ENCODE measurements at places on chromosomes 2 and 18.

- DNase-seq = no peak
Observed at GRCh38 chr2:12725233-12726187, 8.8 kb downstream of the TRIB2 start.

DNA sequence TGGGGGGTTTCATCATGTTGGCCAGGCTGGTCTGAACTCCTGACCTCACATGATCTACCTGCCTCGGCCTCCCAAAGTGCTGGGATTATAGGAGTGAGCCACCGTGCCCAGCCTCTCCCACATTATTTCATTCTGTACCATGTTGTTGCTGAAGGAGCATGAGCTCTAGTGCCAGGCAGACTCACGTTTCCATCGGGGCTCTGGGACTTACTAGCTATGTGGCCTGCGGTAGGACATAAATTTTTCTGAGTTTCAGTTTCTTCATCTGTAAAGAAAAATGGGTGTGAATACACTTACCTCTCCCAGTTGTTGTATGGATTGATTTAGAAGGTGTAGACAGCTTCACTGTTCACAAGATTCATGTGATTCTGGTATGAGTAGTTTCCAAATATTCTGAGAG lies 30.8 kb upstream of the CCL20 start:
- no peak for DNase-seq

DNA sequence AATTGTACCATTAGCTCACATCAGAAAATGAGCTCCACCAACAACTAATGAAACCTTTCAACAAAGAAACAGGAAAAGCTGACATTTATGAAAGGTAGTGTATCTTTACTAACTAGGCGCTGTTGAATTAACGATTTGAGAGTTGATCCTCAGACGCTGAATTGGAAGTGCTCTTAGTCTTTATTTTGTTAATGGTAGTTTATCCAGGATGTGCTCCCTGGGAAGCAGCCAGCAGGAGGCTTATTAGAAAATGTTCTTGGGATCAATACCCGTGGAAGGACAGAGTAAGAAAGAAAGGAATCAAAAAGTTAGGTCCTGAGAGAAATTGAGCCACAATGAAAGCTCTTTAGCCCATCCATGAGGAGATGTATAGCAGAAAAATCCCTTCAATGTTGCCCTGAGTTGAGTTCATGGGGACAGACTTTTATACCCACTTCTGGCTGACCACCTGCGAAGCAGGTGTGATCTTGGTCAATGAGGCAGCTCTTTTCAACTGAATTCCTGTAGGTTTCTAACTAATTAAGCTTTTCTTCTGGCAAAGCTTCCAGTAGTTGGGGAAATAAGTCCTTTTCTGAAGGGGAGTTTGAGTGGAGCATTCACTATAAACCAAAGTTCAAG lies 492.6 kb upstream of the REG3G start:
- DNase-seq = no peak

DNA sequence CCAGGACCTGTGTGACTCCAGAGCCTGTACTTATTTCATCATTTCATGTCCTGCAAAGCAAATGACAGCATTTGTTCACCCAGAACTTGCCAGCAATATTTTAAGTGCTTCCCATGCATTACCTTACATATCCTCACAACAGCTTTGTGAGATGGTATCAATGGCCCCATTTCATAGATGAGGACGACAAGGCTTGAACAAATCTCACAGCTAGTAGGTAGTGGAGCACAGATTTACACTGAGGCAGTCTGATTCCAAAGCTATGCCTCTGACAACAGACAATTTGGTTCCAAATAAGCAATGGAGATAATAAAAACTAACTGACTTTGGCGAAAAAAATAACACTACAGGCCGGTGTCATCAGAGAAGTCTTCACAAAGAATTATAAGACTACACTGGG lies 33.5 kb downstream of the LRP2 start:
- DNase-seq = no peak

DNA sequence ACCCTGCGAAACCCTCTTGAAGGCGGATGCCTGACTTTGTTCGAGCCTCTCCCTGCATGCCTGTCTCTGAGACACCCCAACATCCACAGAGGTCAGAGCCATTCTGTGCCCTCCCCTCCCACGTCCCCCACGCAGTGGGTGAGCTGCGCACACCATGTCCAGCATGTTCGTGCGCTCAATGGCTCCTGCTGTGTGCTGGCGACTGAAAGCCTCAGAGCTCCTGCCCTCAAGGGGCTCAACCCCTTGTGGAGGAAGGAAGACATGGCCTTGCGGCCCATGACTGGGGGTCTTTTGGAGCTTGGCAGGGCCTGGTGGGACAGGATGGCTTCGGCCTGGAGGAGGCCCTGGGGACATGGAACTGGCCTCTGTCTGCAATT lies 45.7 kb downstream of the ANKMY1 start:
- DNase-seq = no peak

DNA sequence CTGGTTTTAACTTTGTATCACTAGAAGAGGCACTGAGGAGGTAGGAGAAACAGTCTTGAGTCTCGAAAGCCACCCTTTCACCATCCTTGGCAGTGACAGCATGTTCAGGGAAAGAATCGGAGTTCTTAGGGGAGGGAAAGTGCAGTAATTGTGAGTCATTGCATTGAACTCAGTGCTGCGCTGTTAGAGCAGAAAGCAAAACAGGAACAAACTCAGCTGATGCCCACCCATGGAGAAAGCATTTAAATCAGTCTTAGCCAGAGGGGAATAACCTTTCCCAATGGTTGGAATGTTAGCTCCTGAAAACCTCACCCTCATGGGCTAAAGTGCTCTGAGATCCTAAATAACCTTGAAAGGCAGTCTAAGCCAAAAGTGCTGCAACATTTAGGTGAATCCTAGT lies 845.6 kb upstream of the CNTNAP5 start:
- no peak for DNase-seq

DNA sequence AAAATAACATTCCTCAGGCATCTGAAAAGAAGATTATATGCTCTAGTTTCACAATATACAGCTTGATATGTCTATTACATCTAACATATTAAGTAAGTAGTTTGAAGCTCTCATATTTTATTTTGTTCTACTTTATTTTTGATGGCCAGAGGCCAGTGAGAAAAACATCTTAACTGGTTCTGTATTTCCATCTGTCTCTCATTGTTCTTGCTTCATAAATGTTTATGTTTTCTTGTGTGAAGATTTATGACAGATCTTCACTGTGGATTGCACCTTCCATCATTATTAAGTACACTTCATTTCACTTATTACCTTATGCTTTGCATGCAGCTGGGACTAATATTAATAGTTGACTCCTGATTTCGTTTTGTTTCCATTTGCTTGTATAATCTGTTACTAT lies 511.2 kb downstream of the TSN start:
- no peak for DNase-seq

GRCh38 chr2:136310005-136310495 lies 192.1 kb upstream of the CXCR4 start:
- no peak for DNase-seq

DNA sequence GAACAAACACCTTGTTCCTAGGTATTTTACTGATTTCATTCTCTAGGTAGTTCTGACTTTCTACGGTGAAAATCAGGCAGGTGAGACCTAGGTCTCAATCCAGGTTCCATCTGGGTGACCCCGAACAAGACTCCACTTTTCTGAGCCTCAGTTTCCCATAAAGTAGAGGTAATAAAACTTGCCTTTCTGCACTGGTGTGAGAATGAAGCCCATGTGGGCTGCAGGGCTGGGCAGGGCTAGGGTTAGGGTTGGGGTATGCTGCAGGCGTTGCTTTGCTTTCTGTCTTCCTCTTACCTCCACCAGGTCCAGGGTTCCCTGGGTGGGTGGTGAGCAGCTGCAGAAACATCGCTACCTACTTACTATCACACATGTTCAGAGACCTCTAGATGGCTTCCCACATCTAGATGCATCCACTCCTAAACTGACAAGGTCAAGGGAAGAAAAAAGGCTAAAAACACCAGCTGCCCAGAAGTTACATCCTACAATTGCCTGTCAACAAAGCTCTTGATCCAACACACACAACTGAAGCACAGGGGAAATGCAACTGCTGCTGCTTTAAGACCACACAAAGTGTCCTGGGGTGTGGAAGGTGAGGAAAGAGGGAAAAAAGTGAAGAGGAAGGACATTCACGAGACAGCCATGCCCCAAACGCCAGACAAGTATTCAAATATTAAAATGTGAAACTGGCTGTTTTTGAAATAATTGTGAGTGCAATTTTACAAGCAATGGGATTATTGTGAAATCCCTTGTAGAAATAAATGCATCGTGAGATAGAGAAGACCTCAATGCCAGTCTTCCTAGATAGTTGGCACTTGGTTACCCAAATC lies 23.5 kb downstream of the MBP start:
- DNase-seq = no peak

DNA sequence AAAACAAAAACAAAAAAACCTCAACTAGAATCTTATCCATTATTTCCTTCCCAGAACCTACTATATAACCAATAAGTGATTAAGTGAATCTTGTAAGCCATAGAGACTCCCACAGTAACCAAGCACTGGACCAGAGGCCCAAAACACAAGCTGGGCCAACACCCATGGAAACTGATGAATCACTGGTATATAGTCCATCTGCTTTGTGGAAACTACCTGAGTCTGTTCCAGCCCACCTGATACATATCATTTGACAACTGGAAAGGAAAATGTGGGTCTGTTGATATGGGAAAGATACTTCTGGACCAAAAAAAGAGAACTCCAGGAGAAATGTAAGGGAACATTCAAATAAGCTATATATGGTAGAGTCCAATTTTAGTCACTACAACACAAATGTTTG lies 252.8 kb downstream of the MREG start:
- DNase-seq = no peak

GRCh38 chr2:237139123-237139675 lies 53.5 kb downstream of the COPS8 start:
- DNase-seq = no peak

- DNase-seq = no peak
Observed at GRCh38 chr2:31038385-31038784, 99.9 kb downstream of the GALNT14 start.

DNA sequence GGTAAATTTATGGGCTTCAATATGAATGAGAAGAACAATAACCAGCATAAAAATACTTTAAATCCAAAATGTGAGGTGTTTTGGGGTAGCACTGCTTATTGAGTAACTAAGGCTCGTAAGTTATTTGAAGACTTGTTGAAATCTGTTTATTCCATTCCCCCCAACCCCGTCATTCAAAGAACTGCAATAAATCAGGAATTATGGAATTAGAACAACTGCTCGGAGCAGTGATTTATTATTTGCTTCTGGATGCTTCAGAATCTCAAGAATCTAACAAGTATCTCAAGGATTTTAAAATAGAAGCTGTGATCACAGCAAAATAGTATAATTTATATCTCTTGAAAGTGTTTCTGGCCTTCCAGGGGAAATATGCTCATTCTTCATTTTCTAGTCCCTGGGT lies 86.8 kb downstream of the EML6 start:
- DNase-seq = no peak

- DNase-seq = no peak
Observed at GRCh38 chr2:143842836-143843235, 677.1 kb downstream of the ZEB2 start.

GRCh38 chr2:119490106-119490505 lies 34.2 kb downstream of the SCTR start:
- no peak for DNase-seq

- DNase-seq = no peak
Observed at GRCh38 chr2:235966396-235966795, 201.8 kb downstream of the GBX2 start.

DNA sequence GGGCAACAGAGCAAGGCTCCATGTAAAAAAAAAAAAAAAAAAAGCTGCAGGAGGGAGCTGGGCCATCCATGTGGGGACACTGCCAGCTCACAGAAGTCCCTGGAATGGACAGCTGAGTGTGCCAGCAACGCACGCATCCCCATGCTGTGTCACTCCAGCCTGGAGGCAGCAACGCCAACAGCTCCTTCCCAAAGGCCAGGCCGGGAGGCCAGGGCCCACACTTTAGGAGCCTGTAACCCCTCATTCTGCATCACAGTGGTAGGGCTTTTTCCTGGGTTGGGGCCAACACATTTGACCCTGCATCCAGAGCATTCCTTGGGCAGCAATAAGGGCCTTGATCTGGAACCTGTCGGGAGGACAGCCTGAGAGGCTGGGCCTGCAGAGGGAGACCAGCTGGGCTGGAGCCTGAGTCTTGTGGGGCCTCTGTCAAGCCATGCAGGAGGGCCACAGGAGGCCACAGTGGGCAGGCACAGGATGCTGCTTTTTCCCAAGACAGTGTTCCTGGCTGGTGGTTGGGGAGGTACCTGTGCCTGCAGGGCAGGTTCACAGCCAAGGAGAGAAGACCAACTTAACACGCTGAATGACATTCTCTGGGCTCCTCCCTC lies 16.8 kb upstream of the KCNK3 start:
- DNase-seq = no peak

- no peak for DNase-seq
Observed at GRCh38 chr2:101638817-101639605, 58.5 kb upstream of the MAP4K4 start.

GRCh38 chr2:238255636-238256035 lies 15.8 kb upstream of the HES6 start:
- DNase-seq = no peak

DNA sequence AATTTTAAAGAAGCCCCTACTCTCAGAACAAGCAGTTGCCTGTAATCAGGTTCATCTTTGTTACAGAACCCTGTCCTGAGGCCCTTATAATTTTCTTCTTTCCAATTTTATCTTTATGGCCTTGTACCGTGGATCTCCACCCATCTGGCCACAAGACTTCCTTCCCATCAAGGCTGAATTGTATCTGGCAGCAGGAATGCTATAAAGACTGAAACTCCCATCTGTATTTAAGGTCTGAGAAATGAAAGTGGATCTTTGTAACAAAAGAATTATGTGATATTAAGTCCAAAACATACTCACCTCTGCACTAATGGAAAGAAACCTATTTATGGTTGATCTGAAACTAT lies 91.8 kb downstream of the METTL8 start:
- DNase-seq = no peak

- DNase-seq = no peak
Observed at GRCh38 chr2:150690870-150691269, 203.4 kb upstream of the RND3 start.

DNA sequence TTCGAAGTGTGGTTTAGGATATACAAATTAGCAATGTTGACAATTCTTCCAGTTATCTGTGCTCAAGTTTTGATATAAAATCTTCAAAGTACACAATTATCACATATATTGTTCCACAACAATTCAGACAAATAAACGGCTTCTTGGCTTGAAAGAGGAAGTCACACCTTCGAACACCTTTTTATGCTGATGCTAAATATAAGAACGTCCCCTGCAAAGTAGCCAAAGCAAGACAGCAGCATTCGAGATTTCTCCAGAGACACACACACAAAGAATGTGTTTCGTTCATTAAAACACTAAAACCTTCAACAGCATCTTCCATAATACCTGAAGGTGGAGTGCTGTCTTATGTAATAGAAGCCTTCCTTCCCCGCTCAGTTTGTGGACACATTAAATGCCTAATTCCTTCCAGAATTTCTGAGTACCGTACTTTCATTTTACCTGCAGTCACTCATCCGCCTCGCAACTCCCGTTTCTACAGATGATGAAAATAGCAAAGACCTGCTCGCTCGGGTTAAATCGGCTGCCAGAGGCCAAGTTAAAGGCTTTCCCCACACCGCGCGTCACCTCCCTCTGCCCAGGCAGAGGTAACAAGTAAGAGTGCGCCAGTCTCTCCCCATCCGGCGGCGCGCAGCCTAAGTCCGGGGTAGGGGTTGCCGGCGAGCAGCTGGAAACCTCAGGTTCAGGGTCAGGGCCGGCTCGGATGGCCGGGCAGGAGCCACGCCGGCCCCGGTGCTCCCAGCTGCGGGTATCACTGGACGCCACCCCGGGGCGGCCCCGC lies 847 bp downstream of the SERPINE2 start:
- peak; percentile 15 for DNase-seq
